NCI-H2107 (cell line): ENCODE measurements at places on chromosomes 16 and 17.
A peak's percentile ranks its signal among the peaks of the same experiment; 100 is the strongest.

DNA sequence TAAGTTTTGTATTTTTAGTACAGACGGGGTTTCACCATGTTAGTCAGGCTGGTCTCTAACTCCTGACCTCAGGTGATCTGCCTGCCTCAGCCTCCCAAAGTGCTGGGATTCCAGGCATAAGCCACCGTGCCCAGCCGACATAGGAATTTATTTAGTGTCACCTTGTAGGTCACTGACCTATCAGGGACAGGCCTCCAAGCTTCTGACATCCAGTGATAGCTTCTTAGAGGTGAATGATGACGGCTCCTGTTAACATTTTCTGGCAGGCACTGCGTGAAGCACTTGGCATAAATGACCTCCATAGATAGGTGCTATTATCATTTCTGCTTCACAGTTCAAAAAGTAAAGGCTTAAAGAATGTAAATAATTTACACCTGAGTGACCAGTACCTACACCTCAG, 71.6 kb downstream of the RBFOX1 start:
- DNase-seq = no peak

- DNase-seq = peak; percentile 39
These were observed 7.0 kb upstream of the FAAP100 start for GRCh38 chr17:81558941-81559806.

- no peak for DNase-seq
These were observed 200.1 kb downstream of the XYLT1 start for GRCh38 chr16:17270683-17271109.

GRCh38 chr16:19601083-19601976, 45.8 kb downstream of the VPS35L start:
- peak; percentile 25 for DNase-seq

DNA sequence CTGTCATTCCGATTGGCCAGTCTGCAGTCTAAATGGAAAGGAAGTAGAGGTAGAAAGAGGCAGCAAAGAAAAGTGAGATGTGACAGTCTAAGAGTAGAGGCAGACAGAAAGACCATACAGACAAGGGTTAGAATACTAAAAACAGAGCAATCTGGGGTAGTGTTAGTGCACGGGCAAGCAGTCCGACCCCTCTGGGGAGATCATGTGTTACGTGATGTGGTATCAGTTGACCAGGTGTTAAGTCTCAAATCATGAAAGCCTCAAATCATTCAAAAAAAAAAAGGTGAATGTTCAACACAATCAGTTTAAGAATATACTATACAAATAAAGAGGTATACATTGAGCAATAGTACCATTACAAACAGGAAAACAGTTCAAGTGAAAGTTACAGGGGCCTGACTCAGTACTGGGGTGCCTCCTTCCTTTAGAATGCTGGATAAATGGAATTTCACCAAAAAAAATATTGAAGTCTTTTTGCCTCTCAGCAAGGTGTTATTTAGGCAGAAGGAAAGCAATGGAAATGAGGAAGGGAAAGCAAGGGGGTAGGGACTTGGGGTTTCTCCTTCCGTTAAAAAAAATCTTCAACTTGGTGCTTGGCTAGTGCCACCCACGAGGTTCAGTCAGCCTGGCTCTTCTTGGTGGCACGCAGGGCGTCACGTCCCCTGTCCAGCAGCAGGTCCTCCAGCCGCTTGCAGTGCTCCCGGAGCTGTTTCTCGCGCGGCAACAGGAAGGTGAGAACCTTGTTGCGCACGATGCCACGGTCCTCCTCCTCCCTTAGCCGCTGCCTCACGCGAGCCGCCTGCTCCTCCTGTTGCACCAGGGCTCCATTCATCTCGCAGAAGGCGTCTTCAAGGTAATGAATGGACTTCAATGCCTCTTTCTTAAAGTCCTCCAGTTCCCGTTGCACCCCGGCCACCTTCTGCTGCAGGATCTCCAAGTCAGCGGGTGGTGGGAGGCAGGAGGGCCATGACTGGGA, 616 bp downstream of the CCDC182 start:
- no peak for DNase-seq

GRCh38 chr17:66283296-66283934, 19.0 kb upstream of the PRKCA start:
- no peak for DNase-seq

- DNase-seq = no peak
These were observed 7.0 kb downstream of the DDX42 start for GRCh38 chr17:63780928-63781327.

DNA sequence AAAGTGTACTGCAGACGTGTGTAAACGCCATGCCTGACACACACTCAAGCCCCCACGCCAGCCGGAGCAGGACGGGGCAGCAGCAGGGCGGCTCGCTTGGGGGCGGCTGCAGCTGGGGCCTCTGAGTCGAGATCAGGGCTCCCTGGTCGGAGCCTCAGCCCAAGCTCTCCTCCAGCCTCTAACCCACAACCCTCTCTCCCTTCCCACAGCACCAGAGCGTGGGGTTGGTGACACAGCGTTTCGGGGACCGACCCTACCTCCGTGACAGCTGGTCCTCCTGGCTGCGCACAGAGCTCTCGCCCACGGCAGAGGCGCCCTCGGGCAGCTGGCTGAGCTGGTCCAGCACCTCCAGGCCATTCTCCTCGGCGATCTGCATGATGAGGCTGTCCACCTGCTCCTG, 11.2 kb downstream of the CHMP1A start:
- no peak for DNase-seq

DNA sequence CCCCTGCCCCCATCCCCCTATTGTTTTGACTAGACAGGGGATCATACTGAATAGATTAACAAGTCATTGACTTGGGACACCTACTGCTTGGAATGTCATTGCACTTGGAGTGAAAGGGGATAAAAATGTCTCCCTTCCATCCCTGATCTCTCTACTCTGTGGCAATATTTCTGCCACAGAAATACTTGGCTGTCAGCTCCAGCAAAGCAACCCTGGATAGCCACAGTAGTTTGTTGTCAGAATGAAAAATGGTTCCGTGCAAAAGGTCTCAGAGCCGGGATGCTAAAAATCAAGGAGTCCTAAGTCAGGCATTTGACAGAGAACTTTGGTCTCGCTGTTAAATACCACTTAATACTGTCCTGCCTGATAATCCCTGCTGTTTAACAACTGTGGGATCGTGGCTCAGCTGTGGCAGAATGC, 722.0 kb upstream of the SOX9 start:
- DNase-seq = no peak

GRCh38 chr17:75315541-75316243, 26.5 kb upstream of the SLC25A19 start:
- DNase-seq = no peak

- peak; percentile 2 for DNase-seq
These were observed 373.0 kb upstream of the DYNLRB2 start for GRCh38 chr16:80167657-80168390.
